A375 (cell line): ENCODE measurements at places on chromosomes 11 and 22. TPM values are rescaled to one million over a fixed set of nuclear protein-coding genes. Genes with fewer than 3 reads are reported as not detected.

Gene OR8G1
- total RNA-seq: 0.38 and 0.64 TPM in 2 replicates

Gene MPZL3
- total RNA-seq: not detected in 2 replicates

Gene ZW10
- total RNA-seq: 18.8 and 21.1 TPM in 2 replicates

Gene KIF18A
- total RNA-seq: 12.3 and 18.4 TPM in 2 replicates

Gene CREB3L1
- 1.1 and 1.2 TPM in 2 replicates for total RNA-seq

Gene SF1
- total RNA-seq: 242 and 318 TPM in 2 replicates

Gene DYNC2H1
- 46.4 and 60.9 TPM in 2 replicates for total RNA-seq

Gene TSSK2
- not detected in 2 replicates for total RNA-seq

Gene HBB
- not detected in 2 replicates for total RNA-seq

Gene GAL3ST3
- total RNA-seq: 0.30 and 0.34 TPM in 2 replicates

Gene SLC25A17
- total RNA-seq: 16.0 and 18.3 TPM in 2 replicates

Gene SYT9
- not detected in 2 replicates for total RNA-seq

Gene TRPM5
- total RNA-seq: not detected in 2 replicates

Gene NAALAD2
- total RNA-seq: 1.1 and 2.0 TPM in 2 replicates

Gene UBE2L6
- total RNA-seq: 48.8 and 52.1 TPM in 2 replicates

Gene ZNRF3
- 4.1 and 4.8 TPM in 2 replicates for total RNA-seq

Gene CCDC89
- total RNA-seq: 0.08 TPM in 1 of 2 replicates, not detected in the other

Gene OR8A1
- total RNA-seq: 0.61 and 0.64 TPM in 2 replicates

Gene PATE4
- total RNA-seq: not detected in 2 replicates

Gene ADM2
- total RNA-seq: 6.3 and 7.4 TPM in 2 replicates

Gene NEFH
- not detected in 2 replicates for total RNA-seq

Gene KIRREL3
- 3.1 and 4.1 TPM in 2 replicates for total RNA-seq

Gene APOBEC3C
- 3.8 and 5.8 TPM in 2 replicates for total RNA-seq

Gene HDAC10
- total RNA-seq: 24.9 and 29.3 TPM in 2 replicates

Gene OR5P2
- total RNA-seq: not detected in 2 replicates

Gene MUC2
- 0.03 and 0.04 TPM in 2 replicates for total RNA-seq

Gene F2
- not detected in 2 replicates for total RNA-seq

Gene SLC22A25
- not detected in 2 replicates for total RNA-seq

Gene TEX54
- 1.5 TPM in 1 of 2 replicates, not detected in the other for total RNA-seq

Gene HEPN1
- not detected in 2 replicates for total RNA-seq
